ENCODE measurements at places on chromosomes 11 and 22.

DNA sequence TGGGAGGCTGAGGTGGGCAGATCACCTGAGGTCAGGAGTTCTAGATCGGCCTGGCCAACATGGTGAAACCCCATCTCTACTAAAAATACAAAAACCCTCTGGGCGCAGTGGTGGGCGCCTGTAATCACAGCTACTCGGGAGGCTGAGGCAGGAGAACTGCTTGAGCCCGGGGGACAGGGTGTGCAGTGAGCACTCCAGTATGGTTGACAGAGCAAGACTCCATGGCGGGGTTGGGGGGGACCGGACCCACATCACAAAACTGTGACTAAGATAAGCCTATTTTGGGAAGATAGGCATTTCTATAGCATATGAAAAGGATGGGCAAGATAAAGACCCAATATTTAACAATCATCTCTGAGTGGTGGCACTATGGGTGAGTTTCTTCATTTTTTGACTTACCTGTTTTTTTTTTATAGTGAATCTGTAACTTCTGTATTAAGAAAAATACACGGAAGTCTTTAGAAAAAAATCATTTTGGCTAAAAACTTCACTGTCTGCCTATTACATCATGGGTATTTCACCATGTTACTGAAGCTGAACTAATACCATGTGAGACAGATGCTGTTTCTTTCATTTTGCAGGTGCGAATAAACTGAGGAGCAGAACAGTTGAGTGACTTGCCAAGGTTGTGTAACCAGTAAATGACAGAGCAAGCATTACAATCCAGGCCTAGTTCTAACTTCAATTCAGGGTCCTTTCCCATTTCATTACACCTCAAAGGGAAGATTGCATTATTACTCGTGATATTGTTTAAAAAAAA lies 2.5 kb downstream of the CELF1 start:
- no peak for DNase-seq

GRCh38 chr11:22317656-22318055 lies 20.5 kb upstream of the SLC17A6 start:
- DNase-seq = no peak

GRCh38 chr22:46156031-46156430 lies 5.7 kb downstream of the PPARA start:
- DNase-seq = no peak

DNA sequence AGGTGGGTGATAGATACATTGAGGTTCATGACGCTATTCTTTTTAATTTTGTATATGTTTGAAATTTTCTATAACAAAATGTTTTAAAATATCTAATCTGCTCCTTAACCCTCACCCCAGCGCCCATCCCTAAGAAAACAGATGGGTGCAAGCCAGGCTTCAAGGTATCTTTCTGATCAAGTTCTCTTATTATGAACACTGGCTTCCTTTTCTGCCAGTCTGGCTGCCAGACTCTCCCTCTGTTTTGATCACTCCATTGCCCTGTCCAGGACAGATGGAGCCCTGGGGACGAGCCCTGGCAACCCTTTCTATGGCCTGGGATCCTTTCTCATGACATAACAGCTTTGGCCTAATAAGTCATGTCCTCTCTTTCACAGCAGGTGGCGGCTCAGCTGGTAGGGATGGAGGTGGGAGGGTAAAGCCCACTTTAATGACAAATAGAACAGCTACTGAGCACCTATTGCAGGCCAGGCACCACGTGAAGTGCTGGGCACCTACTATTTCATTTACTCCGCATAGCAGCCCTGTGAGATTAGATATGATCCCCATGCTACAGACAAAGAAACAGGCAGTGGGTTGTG lies 38.4 kb downstream of the DRD2 start:
- DNase-seq = no peak

DNA sequence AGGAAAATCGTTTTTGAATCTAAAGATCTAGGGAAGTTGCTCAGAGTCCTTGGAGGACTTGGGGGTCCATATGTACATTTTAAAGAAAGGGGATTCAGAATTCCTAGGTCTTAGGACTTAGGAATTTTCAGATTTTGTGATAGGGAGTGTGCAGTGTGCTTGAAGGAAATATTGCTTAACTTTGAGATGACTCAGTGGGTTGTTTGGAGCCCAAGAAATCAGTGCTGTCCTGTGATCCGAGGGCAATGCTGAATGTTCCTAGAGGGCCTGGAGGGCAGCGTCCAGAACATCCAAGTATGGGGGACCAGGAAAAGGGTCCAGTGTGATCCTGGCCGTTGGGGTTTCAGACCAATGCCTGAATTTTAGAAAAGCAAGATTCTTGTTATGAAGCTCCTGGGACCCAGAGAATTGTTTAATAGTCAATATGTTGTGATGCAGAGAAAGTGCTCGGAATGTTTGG lies 3.1 kb upstream of the IGF2 start:
- no peak for DNase-seq

- DNase-seq = peak; percentile 3
Observed at GRCh38 chr11:44814881-44815592, 88.3 kb downstream of the TSPAN18 start.

DNA sequence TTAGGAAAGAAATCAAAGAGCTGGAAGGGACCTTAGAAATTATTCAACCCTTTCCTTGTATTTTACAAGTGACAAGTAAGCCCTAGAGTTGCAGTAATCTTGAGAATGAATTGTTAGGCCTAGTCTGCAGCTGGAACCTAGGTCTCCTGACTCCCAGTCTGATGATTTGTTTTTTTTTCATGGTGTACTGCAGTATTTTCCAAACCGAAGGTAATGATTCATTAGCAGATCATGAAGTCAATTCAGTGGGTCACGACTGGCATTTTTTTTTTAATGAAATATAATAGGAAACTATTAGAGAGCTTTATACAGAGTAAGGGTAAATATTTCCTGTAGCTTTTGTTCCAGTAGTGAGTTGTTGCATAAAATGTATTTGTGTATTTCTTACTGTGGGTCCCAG lies 42.8 kb downstream of the EXT2 start:
- DNase-seq = no peak
